Activated CD4-positive, alpha-beta T cell treated with anti-CD3 and anti-CD28 coated beads, Interleukin-2, Interleukin-6, amounts not matched to agents 100 ng/mL and 50 ng/mL, durations not matched to agents 16 hours and 8 hours (primary cell): ENCODE measurements at places on chromosomes 6 and 20.

DNA sequence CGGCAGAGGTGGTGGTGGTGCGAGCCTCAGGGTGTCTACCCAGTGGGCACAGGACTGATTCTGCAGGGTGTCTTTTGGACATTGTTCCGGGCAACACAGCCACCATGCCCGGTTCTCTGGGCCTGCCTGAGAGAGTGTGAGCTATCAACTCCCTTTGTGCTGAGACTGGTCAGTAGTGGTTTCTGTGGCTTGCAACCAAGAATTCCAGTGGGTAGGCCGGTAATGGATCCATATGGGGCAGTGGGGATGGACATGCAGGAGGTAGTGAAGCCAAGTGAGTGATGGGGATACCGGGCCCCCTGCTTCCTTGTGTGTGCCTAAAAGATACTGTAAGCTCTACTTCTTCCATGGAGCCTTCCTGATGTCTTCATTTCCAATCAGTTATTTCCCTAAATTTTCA lies 71.0 kb downstream of the CDC5L start:
- no peak for DNase-seq

DNA sequence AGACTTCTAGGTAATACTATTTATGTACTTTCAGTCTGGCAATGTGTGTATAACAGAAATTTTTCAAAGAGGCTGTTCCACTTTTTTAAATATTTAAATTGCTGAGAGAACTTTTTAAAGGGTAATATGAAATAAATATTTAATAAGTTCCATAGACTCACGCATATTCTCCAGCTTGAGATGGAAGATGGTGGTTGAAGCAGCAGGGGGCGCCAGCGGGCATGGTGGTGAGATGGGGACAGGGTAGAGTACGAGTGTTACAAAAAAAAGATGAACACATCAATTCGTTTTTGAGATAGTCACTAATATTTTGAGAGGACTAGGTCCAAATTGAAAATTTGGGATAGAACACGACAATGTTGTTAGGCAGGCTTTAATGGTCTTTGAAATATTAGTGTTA lies 68.4 kb downstream of the RSPO3 start:
- DNase-seq = peak; percentile 70

- no peak for DNase-seq
These were observed 116.0 kb downstream of the PXDC1 start for GRCh38 chr6:3635482-3635881.

- no peak for DNase-seq
These were observed 105.6 kb downstream of the CDH26 start for GRCh38 chr20:60063739-60064380.

DNA sequence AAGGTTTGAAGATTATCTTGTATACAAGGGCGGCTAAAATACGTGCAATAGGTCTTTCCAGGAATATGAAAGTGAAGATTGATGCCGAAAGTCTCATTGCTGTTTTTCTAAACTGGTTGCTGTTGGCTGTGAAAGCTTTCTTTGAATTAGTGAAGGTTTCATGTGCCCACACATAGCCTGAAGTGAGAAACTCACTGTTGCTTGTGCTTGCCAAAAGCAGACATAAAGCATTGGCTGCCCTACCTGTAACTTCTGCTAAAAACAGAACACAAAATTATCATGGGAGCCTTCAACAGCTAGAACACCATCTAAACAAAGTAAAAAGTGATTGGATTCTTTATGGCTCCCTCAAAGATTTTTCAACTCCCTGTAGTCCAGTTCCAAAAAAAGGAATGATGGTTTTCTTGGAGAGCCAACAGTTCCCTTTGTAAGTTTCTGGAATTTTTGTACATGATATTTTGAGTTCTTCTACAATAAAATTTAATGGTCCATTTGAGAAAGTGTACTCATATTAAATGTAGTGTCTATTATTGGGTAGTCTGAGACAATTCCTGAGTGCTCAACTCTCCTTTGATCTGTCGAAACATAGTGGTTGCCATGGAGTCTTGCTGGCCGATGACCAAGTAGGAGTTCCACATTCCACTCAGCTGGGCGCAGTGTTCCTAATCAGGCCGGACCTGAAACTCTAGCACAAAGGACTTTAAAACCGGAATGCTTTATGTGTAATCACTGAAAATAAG lies 68.5 kb downstream of the PLEKHG1 start:
- peak; percentile 7 for DNase-seq

DNA sequence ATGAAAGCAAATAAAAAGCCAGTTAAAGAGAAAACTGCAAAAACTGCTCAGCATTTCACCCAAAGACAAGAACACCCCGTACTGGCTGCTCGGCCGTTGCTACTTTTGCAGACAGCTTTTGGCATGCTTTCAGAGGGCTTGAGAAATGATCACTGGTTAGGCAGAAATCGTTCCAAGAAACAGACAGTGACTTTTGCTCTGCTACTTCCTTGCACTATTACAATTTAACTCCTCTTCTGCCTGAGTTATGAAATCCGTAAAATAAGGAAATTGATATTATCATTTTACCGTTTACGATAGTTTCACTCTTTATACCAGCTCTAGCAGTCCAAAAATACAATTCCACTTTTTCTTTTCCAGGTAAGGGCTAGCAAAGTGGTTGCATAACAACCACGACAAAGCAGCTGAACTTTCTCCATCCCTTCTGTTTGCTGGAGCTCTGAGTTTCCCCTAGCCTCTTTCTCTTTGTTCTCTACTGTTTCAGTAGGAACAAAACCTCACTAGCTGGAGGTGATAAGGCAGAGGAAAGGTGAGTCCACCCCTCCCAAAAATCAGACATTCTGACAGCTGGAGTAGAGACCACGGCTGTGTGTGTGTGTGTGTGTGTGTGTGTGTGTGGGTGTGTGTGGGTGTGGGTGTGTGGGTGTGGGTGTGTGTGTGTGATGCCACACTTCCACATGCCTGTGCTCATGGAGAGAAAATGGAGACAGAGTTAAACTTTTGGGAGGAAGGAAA lies 191.8 kb upstream of the RREB1 start:
- no peak for DNase-seq

- DNase-seq = no peak
These were observed 29.9 kb downstream of the ABHD12 start for GRCh38 chr20:25360631-25361286.

- no peak for DNase-seq
These were observed 705.7 kb upstream of the SLC35B3 start for GRCh38 chr6:9140951-9141460.

- peak; percentile 30 for DNase-seq
These were observed 18.3 kb downstream of the SNX9 start for GRCh38 chr6:157841211-157841840.

GRCh38 chr20:52256454-52256853 lies 64.9 kb upstream of the ZFP64 start:
- DNase-seq = no peak

DNA sequence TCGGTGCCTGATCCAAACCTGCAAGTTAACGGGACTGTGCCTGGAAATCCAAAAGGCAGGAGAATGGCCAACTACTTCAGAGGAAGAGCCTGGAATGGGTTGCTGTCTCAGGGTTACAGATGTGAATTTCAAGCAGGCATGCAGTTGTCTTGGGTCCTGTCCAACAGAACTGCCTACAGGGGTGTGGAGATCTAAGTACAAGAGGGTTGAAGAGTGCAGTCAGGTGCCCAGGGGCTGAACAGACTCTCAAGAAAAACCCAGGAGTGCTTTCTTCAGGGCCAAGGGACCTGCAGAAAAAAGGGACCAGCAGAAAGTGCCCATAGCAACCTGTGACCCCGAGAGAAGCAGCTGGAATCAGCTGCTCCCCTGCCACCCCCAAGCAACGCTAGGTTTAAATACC lies 71.0 kb downstream of the PREP start:
- DNase-seq = no peak

DNA sequence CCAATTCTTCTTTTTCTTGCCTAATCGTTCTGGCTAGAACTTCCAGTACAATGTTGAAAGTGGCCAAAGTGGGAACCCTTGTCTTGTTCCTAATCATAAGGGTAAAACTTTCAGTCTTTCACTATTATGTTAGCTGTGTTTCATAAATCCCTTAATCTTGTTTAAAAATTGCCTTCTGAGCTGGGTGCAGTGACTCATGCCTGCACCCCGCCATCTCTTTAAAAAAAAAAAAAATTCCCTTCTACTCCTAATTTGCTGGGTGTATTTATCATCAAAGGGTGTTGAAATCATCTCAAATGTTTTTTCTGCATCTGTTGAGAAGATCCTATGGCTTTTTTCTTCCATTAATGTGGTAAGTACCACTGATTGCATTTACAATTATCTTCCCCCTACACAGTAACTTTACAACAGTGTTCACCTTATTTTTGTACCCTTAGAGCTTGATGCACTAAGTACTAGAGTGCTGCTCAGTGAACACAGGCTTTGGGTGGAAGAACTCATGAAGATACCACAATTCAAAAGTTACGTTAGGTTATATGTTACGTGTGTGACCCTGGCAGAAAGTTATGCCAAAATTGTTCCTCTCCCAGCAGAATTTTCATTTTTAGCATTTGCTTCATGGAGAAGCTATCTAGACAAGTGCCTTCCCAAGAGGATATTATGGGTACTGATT lies 9.7 kb downstream of the SNRPB start:
- DNase-seq = no peak

DNA sequence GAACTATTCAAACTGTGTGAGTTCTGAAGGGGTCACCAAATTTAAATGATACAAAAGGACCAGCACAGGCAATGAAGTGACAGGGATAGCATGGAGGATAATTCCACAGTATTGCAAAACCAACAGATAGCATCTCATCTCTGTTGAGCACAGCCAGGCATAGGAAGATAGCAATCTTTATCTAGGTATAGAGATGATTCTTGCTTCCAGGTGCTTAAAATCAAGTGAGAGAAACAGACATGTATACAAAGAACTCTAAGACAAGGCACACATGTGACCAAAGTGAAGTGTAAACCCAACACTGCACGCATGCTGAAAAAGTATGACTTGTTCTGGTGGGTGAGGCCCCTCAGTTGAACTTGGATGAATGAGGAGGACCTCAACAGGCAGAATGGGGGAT lies 48.4 kb upstream of the ARMC2 start:
- no peak for DNase-seq

DNA sequence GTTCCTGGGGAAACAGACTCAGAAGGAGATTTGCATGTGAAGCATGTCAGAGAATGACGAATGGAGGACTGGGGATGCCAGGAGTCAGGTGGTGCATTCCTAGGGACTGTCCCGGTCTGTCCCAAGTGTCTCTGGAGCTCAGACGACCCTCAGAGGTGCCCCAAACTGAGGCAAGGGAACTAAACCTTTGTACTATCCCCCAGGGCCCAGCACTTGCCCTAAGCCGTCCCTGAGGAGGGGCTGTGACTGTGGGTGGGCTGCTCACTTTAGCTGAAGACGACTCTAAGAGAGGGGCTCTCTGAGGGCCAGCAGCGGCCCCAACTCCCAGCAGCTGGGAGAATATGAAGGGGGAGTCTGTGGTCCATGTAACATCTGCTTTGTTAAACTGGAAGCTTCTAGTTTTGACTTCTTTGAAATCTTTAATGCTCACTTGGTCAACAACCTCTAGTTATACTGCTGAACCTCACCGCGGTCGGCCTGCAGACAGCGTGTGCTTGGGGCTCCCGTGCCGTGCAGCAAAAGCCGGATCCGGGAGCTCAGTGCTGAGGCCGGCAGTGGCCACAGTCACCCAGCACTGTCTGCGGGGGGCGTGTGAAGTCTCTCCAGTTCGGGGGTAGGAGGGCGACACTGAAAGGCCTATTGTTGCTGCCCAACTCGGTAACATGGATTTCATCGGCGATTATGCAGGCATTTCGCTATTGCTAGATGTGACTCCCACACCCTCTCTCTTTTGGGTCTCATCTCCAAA lies 34.2 kb downstream of the TUBB2B start:
- DNase-seq = no peak

DNA sequence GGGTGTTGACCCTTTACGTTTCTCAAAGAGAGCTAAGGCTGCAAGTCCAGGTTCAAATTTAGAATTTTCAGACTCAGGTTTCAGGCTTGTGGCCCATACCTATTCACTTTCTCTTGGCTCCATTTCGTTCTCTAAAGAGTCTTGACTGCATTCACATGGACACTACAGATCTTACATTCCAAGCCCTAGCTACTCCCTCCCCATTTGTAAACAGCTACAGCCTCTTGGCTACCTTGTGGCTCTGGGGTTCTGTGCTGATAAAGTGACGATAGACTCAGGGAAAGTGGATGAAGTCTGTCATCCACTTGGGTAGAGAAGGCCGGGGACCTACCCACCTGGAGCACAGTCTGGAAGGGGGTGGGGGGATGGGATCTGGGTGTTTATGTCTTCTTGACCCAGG lies 503.3 kb downstream of the LMBRD1 start:
- DNase-seq = no peak

- no peak for DNase-seq
These were observed 143.4 kb upstream of the CST7 start for GRCh38 chr20:24805456-24806238.

- peak; percentile 32 for DNase-seq
These were observed 10.2 kb downstream of the ADNP start for GRCh38 chr20:50920997-50921396.

DNA sequence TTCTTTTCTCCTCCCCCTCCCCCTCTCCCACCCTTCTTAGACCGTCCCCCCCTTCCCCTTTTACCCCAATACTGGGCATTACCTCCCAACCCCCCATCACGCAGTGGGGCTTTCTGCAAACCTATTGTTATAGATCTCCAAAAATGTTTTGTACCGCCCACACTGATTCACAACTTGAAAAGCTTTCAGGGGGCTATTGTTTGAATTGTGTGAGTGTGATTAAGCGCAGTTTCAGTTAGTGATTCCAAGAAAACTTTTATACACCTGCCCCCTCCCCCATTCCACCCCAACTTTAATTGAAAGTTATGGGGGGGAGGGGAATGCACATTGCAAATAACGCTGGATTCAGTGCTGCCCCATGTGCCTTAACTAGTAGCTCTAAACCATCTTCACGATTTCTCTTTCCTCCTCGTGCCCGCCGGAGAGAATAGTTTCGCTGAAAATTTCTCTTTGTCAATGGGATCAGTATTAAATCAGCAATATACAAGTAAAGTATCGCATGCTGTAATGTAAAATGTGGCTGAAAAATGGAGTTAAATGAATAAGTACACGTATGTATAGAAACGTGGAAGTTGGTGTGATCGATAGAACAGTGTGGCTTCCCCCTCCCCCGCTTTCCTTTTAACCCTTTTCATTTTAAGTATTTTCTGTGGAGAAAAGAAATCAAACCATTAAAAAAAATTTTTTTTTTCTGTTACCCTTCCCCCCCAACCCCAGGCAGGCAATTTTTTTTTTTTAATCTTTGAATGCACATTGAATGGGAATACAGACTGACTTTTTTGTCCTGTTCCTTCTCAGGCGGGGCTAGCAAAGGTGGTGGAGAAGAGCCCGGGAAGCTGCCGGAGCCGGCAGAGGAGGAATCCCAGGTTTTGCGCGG lies 632 bp downstream of the LIN28B start:
- DNase-seq = peak; percentile 1

GRCh38 chr6:126075335-126076071 lies 89.2 kb downstream of the TRMT11 start:
- no peak for DNase-seq

DNA sequence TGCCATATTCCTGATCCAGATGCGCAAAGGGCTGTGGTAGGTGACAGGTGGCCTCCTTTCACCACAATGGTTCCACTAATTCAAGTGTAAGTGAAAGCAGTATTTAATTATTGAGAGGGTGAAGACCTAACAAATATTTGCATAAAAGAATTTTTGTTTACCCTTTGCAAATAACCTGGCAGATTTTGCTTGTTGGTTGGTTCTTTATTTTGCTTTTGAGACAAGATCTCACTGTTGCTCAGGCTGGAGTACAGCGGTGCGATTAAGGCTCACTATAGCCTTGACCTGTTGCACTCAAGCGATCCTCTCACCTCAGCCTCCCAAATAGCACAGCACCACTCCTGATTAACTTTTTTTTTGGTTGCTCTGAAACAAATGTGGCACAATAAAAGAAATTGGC lies 49.2 kb downstream of the PCNA start:
- no peak for DNase-seq
